ENCODE measurements at places on chromosomes 4 and X.

DNA sequence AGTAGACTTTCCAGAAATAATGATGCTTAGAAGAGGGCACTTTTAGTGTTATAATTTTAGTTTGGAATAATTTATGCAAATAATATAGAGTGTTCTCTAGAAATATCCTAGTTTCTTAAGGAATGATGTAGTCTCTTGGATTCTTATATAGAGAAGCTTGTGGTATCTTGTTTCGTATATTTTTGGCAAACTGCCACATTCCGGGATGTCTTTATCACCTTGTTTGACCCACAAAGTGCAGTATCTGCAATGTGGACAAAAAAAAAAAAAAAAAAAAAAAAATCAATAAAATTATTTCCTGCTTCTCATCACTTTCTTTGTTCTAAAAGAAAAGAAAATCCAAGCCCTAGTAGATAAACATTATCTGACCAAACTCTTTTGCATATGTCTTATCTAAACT lies 1577.7 kb upstream of the TENM3 start:
- DNase-seq, result no peak

- DNase-seq, result no peak
These were observed 152.3 kb downstream of the SLC10A7 start for GRCh38 chr4:146369446-146369845.

GRCh38 chr4:34790131-34790530 lies 1454.2 kb downstream of the ARAP2 start:
- no peak for DNase-seq

- DNase-seq, result no peak
These were observed 185.5 kb downstream of the MGST2 start for GRCh38 chr4:139851133-139851532.

DNA sequence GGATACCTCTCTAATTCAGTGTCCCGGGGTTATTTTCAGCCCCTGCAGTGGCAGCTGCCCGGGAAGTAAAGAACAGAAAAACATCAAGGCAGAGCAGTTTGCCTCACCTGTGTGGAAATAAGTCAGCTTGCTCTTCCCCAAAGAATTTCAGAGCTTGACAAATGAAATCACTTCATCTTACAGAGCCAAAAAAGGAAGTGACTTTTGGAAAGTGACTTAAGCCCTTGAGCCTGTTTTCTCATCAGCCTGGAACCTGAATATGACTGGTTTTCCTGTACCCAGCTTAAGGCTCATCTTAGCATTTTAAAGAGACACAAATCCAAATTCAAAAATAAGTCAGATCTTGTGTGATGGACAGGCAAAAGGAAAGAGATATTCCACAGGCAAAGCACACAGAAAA lies 211.6 kb downstream of the RCHY1 start:
- no peak for DNase-seq

Measured in right forelimb (tissue), 1 donor.